Spinal cord (tissue), 10 donors: ENCODE measurements at places on chromosomes 3 and 15. TPM values are rescaled to one million over a fixed set of nuclear protein-coding genes. Genes with fewer than 3 reads are reported as not detected.

TEX55 gene
- total RNA-seq, result not detected

KLHL24 gene
- total RNA-seq, result 71.9 TPM

UNC13C gene
- 13.2 TPM for total RNA-seq

RTP2 gene
- not detected for total RNA-seq

DNA sequence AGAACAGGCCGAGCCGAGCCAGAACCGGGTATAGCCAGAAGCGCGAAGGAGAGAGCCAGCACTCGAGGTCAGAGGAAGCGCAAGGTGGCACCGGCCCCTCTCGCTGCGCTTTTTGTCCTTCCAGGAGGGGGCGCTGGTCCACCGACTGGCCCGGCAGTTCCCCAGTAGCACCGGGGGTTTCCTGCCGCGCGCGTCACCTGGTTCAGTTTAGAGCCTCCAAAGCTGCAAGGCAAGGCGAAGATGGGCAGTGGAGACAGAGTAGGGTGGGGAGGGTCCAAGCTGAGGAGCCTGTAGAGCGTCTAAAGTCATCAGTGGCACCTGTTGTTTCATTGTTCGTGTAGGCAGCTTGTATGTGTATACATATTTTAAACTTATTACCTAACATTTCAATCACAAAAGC lies 7.6 kb upstream of the NR2E3 start:
- no peak for DNase-seq

- DNase-seq, result no peak
Measured at GRCh38 chr15:56653107-56653506, 80.2 kb downstream of the ZNF280D start.

- no peak for DNase-seq
Measured at GRCh38 chr15:39429898-39430357, 151.0 kb upstream of the THBS1 start.

GRCh38 chr3:129599607-129600006 lies 6.9 kb downstream of the PLXND1 start:
- DNase-seq, result no peak

DNA sequence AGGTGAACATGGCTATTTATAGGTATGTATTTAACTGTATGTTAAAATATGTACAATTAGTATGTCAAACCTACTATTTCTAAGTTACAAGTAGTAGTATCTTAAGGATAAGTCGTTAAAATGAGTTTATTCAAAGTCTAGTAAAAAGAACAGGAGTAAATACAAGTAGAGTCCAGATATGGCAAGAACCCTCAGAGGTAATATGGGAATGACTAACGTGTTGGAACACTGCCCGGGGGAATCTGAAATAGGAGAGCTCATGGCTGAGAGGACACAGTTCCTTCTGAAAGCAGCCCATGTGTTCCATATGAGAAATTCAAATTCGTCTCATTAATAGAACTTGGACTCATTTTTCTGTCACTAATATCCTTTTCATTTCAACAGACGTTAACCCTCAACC lies 158.8 kb downstream of the CLSTN2 start:
- peak; percentile 64 for DNase-seq

DNA sequence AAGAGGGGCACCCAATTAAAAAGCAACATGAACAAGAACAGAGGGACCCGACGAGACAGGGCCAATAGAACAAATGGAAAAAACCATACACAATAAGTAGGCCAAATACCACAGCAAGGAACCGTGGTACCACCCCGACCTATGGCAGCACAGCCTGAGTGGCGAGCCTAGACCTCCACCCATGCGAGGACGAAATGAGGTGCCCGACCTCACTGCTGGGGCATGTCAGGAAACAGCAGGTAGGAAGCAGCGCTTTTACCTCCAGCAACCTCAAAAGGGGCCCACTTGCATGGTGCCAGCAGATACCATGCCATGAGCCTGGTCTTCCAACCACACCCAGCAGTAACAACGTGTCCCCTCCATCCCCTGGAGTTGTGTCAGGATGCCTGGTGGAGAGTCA lies 77.9 kb downstream of the PCSK6 start:
- DNase-seq, result no peak

DNA sequence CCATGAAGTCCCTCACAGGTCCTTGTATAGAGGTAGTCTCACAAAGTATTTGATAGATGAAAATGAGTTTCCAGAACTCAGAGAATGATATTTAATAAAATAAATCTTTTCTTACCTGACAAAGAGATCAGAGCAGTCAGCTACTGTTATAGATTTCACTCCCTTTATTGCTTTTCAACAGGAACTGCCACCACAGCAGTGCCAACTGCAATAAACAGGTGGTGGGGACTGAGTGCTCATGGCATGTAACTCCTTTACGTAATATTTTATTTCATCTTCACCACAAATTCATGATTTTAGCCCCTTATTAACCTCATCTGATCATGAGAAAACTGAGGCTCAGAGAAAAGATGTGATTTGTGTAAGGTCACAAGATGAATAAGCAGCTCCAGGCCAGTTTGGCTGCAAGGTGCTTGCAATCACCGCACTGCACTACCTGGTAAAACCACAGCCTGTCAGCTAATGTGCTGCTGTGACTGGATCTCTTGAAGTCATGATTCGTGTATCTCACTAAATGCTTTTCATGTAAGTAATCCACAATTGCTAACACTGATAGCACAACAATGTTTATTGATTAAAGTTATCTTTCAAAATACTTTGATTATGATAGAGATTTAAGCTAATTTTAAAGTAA lies 78.8 kb downstream of the WNT5A start:
- no peak for DNase-seq

- DNase-seq, result no peak
Measured at GRCh38 chr15:27167738-27168137, 196.8 kb downstream of the GABRG3 start.
